ENCODE measurements at places on chromosomes 5 and 9. TPM values are rescaled to one million over a fixed set of nuclear protein-coding genes. Genes with fewer than 3 reads are reported as not detected.

RASGRF2 gene
- total RNA-seq: 19.4 TPM

SLC25A48 gene
- not detected for total RNA-seq

GPX8 gene
- total RNA-seq: not detected

BTNL8 gene
- total RNA-seq: 0.18 TPM

DMRTA1 gene
- not detected for total RNA-seq

POU5F2 gene
- 1.0 TPM for total RNA-seq

IL11RA gene
- total RNA-seq: 27.4 TPM

GRCh38 chr9:105171076-105171475 is 73.4 kb upstream of the SLC44A1 start:
- no peak for DNase-seq
- no peak overlapping the region for H3K4me3 ChIP-seq
- H3K27me3 ChIP-seq: peaks cover 13% of the 10 kb centered on the region
- H3K4me1 ChIP-seq: no peaks in the 10 kb centered on the region
- H3K36me3 ChIP-seq: no peaks in the 10 kb centered on the region
- H3K27ac ChIP-seq: no peak overlapping the region

- H3K4me3 ChIP-seq: no peak overlapping the region
- H3K36me3 ChIP-seq: no peaks in the 10 kb centered on the region
- peaks cover 6% of the 10 kb centered on the region for H3K27me3 ChIP-seq
- H3K27ac ChIP-seq: no peak overlapping the region
Observed at GRCh38 chr5:58717303-58718007, 134.6 kb downstream of the RAB3C start.

- no peaks in the 10 kb centered on the region for H3K4me1 ChIP-seq
- H3K27me3 ChIP-seq: peaks cover 58% of the 10 kb centered on the region
- H3K4me3 ChIP-seq: no peak overlapping the region
- no peak for DNase-seq
Observed at GRCh38 chr5:171306781-171307591, 2.1 kb upstream of the TLX3 start.

GRCh38 chr5:89293810-89294209 is 410.8 kb upstream of the MEF2C start:
- H3K4me3 ChIP-seq: no peak overlapping the region
- no peak for DNase-seq
- H3K36me3 ChIP-seq: no peaks in the 10 kb centered on the region

DNA sequence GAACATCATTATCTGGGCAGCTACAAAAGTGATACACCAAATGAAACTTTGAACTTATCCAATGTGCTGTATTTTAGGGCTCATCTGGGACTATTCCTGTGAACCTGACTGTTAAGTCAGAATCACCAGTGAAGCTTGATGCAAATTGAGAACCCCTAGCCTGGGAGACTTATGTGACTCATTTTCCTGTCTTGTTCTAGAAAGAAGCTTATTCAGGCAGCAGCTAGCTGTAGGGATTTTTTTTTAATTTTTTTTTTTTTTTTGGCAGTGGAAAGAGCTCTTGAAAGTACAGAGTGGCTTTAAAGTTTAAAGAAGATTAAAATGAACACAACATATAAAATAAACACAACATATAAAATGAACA is 81.1 kb upstream of the TNFAIP8 start:
- H3K27ac ChIP-seq: peak overlapping the region; percentile 92
- peaks cover 32% of the 10 kb centered on the region for H3K36me3 ChIP-seq
- no peak for DNase-seq

DNA sequence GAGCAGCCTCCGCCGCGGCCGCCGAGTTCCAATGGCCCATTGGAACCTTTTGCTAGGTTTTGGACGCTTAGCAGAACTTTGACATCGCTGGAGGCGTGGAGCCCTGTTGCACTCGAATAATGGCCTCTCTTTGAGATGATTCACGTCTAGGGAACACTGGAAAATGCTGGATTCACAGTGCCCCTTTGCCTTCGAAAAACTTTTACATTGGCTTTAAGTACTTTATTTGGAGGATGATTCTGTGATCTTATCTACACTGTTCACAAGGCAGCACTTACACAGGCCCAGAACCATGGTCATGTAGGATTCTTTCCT is 536 bp upstream of the PPIC start:
- DNase-seq: no peak
- peaks cover 12% of the 10 kb centered on the region for H3K4me1 ChIP-seq

DNA sequence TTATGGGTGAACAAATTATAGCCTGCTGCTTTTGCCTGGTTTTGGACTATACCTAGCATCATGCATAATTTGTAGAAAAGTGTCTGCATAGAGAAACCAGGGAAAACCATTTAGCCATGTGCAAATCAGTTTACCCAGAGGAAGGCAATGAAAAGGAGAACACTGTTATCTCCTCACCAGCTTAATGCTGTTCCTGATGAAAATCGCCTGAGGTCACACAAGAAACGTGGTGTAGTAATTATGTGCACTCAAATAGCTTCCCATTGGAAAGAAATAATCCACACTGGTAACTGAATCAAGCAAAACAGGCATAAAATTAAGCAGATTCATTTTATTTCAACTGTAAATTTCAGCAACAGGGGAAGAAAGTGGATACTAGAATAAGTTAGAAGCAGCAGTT is 51.7 kb upstream of the FAM240B start:
- H3K27ac ChIP-seq: no peak overlapping the region
- H3K4me1 ChIP-seq: no peaks in the 10 kb centered on the region
- H3K36me3 ChIP-seq: no peaks in the 10 kb centered on the region
- DNase-seq: no peak

GRCh38 chr9:88837731-88838130 is 153.5 kb upstream of the S1PR3 start:
- no peak for DNase-seq
- H3K4me1 ChIP-seq: peaks cover 19% of the 10 kb centered on the region
- H3K4me3 ChIP-seq: no peak overlapping the region

DNA sequence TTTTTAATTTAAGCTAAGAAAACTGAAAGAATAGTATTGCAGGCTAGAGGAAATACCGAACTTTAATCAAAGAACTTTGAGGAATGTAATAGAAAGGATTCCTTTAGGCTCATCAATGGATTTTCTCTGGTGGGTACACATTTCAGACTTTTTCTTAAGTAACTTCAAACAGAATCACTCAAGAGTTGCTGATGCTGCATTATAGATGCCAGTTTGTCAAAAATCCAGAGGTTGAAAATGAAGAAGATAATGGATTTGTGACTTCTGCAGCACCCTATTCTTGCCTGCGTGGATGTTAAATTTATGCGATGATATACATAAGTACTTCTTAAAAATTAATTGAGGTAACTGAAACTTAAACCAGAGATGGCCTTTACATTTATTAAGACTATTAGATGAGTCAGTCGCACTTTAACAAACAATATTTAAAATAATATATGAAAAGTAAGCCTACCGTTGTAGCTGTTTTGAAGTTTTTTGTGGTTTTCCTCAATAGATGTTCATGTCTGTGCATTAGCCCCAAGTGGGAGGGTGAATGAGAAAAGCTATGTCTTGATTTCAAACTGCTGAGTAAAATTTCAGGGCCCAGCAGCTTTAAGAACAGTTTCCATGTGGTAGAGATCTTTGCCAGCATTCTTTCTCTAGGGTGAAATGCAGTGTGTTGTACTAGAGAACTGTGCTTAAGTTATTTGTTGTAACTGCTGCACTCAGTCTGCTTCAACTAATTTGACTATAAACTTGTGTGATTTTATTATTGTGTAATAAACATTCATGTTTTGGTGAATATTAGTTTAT is at the start of gene OGN:
OGN (minus strand) TSS at position 537 of the 795 bp plus-strand sequence. CDS start 1,171 bp downstream, outside the sequence.
- peaks cover 2% of the 10 kb centered on the region for H3K36me3 ChIP-seq
- no peak within 1 kb of the TSS for H3K4me3 ChIP-seq
- H3K27ac ChIP-seq: no peak within 1 kb of the TSS
- H3K4me1 ChIP-seq: peaks cover 19% of the 10 kb centered on the region
- no peak for DNase-seq

- peaks cover 5% of the 10 kb centered on the region for H3K27me3 ChIP-seq
- no peaks in the 10 kb centered on the region for H3K4me1 ChIP-seq
- H3K4me3 ChIP-seq: no peak overlapping the region
- no peak overlapping the region for H3K27ac ChIP-seq
Observed at GRCh38 chr9:104868687-104869404, 59.1 kb downstream of the ABCA1 start.

GRCh38 chr9:69542942-69543704 is 129.0 kb downstream of the APBA1 start:
- H3K27ac ChIP-seq: no peak overlapping the region
- no peaks in the 10 kb centered on the region for H3K4me1 ChIP-seq
- H3K36me3 ChIP-seq: no peaks in the 10 kb centered on the region
